NCI-H524 (cell line): ENCODE measurements at places on chromosomes 4 and X.

DNA sequence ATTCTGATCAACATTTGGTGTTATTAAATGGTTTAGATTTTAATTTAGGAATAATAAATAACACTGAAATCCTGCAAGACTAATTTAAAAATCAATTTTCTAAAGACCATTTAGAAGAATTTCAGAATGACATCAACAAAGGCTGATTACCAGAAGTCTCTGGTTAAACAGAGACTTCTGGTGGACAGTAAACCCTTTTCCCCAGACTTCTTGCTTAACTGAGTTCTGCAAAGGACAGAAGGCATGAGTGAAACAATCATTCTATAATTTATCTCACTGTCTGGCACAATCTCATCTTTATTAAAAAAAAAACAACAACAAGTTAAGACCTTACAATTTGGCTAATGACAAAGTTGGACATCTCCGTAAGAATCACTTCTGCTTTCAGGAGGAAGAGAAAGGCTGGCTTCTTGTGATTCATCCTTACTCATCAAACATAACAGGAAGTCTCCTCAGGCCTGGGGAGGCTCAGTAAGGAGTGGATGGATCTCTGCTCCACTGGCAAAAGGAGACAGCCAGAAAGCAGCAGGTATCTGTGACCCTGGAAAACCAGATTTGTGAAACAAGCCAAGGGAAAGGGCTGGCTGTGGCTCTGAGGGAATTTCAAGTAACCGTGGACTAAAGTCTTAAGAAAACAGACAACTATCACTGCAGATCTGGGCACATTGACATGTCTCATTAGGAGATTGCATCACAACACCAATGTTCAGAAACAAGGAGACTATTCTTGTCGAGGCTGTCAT is 908 bp upstream of the TLR6 start:
- DNase-seq, result no peak

- no peak for DNase-seq
These were observed 134.3 kb upstream of the AP1S2 start for GRCh38 chrX:15988661-15989603.

- DNase-seq, result no peak
These were observed 18.3 kb upstream of the PGRMC2 start for GRCh38 chr4:128305942-128306341.

DNA sequence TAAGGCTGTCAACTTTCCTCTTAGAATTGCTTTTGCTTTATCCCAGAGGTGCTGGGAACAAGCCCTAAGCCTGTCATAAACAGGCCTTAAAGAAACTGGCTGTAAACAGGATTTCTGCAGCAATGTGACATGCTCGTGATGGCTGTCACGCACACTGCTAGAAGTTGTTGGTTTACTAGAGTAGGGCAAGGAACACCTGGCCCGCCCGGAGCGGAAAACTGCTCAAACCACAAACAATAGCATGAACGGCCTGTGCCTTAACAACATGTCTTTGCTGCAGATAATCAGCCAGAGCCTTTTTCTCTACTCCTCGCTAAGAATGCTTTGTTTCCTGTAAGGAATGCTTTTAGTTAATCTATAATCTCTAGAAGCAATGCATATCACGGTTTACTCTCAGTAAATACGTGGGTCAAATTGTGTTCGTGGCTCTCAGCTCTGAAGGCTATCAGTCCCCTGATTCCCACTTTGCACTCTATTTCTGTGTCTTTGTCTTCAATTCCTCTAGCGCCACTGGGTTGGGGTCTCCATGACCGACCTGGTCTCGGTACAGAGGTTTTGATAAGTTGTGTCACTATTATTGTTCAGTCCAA is 318.3 kb downstream of the GLUD2 start:
- no peak for DNase-seq

DNA sequence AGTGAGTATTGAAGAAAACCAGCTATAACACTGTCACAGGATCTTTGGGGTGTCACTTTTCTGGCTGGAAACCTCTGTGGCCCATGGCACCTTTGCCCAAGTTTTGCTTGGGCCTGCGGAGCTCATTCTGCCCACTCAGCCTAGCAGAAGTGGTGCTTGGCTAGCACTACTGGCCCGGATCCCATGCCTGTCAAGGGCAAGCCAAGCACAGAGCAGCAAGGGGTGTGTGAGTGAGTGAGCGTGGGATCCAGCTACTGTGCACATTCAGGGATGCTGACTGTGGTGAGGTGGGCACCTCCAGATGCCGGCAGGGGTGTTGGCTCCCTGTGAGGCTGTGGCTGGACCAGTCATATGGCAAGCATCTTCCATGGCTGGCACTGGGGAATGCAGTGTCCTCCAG is 55.4 kb upstream of the RASGEF1B start:
- DNase-seq, result no peak
